CD4-positive, alpha-beta T cell treated with Interferon gamma for 1 hour (primary cell): ENCODE measurements at places on chromosomes 7 and 10.

- DNase-seq: no peak
Observed at GRCh38 chr7:131800531-131800930, 244.1 kb upstream of the PODXL start.

GRCh38 chr10:35352512-35352911 lies 16.2 kb downstream of the CCNY start:
- no peak for DNase-seq

DNA sequence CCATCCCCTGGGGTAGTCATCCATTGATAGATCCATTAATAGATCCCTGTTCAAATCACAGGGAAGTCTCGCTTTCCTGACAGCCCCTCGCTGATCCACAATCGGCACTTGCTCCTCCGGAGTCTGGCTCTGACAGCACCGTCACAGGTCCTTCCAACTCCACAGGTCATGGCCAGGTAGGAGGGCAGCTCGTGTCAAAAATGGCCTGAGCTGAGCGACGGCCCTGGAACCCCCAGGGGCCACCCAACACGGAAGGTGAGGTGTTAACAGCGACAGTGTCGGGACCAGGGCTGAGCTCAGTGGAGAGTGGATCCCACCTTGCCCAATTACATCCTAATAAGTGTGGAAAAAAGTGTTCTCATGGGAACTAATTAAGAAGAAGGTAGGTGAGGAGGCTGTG lies 219.8 kb downstream of the TCERG1L start:
- DNase-seq: no peak

- no peak for DNase-seq
Observed at GRCh38 chr10:113049881-113050280, 99.8 kb downstream of the TCF7L2 start.

- no peak for DNase-seq
Observed at GRCh38 chr10:133179651-133180050, 19.6 kb downstream of the KNDC1 start.

GRCh38 chr7:1169409-1170368 lies 9.7 kb upstream of the ZFAND2A start:
- DNase-seq: peak; percentile 90
